Stimulated activated CD4-positive, alpha-beta T cell treated with anti-CD3 and anti-CD28 coated beads, Interleukin-4, amount 100 ng/mL, for 24 hours (primary cell): ENCODE measurements at places on chromosomes 3 and 15.

- DNase-seq: peak; percentile 8
Measured at GRCh38 chr15:38254051-38254883, 1.6 kb downstream of the SPRED1 start.

GRCh38 chr3:152737021-152737908 is 97.7 kb upstream of the P2RY1 start:
- no peak for DNase-seq

- no peak for DNase-seq
Measured at GRCh38 chr3:166425900-166426611, 588.8 kb upstream of the BCHE start.

- DNase-seq: peak; percentile 81
Measured at GRCh38 chr15:25850154-25851111, 12.7 kb downstream of the ATP10A start.

DNA sequence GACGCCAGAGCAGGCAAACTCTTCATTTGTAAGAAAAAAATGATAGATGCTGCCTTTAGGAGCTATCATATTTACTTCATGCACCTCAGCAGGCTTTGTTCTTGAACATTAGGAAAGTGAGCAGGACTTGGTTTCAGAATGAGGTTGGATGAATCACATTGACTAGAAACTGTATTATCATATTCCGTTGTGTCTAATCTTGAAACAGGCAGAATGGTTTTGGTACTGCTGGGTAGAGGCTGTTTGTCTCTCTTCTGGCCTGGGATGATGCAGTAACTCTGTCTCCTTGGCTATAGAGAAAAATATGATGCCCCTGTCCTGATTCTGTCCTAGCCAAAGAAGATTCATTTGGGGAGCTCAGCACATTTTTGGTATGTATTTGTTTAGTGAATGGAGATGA is 344.2 kb upstream of the GRM7 start:
- DNase-seq: no peak

DNA sequence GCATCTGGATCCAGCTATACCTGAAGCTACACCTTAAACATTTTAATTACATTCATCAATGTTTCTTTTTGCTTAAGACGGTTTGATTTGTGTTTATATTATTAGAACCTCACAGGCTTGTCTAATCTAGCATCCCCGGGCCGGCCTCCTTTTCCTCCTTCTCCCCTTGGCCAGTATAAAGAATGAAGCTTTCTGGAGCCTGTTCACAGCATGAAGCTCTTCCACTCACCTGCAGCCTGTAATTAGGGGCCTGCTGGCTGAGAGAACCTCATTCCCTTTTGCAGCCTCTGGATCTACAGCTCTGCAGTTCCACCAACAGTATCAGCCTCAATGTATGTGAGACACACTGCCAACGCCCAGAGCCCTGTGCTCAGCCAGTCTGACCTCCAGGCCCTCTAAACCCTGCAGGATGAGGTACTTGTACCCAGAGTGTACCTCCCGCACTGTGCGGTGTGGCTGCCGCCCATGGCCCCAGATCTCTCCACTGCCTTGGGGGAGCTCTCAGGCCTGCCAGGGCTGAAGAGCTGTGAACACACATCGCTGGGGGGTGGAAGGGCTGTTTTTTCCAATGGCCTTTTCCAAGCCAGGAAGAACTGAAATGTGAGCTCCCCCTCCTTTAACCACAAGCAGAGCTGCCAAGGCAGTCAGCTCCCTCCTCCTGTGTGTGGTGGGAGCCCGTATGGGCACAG is 114.7 kb upstream of the ALDH1A3 start:
- no peak for DNase-seq

GRCh38 chr3:183500319-183500718 is 55.2 kb downstream of the KLHL6 start:
- no peak for DNase-seq

- DNase-seq: no peak
Measured at GRCh38 chr15:57237301-57237642, 139.0 kb upstream of the CGNL1 start.

- no peak for DNase-seq
Measured at GRCh38 chr3:43239755-43240154, 46.6 kb upstream of the SNRK start.

DNA sequence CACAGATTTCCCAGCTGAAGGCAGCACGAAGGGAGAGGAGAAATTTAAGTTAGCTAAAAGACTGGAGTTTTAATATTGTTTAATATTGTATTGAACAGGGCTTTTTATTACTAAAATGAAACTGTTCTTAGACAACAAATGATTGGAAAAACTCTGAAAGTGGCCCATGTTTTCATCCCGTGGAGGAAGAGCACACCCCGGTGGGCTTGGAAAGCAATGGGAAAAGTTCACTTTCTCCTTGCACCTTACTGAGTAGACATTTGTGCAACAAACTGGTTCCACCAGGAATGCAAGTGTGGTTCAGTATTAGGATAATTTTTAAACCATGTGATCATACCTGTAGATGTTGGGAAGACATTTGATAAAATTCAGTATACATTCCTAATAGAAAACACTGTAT is 8.2 kb upstream of the ESYT3 start:
- no peak for DNase-seq

- DNase-seq: no peak
Measured at GRCh38 chr3:185702262-185703225, 116.4 kb downstream of the SENP2 start.

DNA sequence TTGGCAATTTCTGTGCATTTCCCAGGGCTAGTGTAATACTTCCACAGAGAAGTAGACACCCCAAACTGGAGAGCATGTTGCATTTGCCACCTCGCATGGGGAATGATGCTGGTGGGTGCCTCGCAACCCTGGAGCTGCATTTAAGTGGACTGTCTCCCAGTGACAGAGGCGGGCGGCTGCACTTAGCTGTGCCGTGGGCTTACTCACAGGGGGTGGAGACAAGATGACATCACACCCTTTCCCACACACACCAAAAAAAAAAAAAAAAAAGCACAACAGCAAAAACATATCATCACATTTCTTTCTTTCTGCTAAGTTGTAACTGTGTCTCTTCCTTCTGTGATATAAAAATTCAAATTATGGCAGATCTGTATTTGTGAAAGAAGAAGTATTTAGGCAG is at the start of gene ABI3BP:
Gene ABI3BP (minus strand): TSS at position 113 of the 400 bp plus-strand sequence. CDS start 37 bp downstream, at position 76.
- DNase-seq: peak; percentile 6

DNA sequence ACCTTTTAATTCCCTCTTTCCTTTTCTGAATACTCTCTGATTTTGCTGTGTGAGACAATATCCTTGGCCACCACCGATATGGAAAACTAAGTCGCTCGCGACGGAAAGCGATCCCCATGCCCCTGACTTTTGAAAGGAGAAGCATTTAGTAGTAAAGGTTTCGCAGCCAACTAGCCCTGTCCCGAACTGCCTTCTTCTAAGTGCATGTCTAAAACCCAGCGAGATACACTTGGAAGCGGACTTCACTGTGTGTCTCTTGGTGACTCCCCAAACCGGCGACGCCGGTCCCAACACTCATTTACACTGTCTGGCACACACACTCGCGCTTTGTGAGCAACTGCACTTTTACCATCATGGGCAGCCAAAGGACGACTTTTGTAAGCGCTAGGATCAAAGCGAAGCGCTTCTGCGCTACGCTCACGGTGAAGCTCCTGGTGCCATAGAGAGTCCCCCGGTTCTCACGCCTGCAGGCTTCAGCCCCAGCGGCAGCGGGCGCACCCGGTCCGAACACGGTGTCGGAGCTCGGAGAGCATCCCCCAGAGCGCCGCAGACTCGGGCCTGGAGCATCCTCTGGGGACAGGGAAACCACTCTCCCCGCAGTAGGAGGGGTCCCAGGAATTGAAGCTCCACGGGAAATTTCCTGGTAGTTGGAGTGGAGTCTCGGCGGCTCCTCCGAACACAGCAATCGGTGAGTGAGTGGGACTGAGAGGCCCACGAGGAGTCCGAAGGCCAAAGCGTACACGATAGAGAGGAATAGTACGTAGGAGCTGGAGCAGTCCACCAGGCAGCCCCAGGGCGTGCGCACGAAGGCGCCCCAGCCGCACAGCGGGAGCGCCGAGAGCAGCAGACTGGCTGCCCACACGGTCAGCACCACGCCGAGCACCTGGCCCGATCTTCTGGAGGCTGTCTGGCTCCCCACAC is 1.4 kb downstream of the GPR149 start:
- DNase-seq: no peak

DNA sequence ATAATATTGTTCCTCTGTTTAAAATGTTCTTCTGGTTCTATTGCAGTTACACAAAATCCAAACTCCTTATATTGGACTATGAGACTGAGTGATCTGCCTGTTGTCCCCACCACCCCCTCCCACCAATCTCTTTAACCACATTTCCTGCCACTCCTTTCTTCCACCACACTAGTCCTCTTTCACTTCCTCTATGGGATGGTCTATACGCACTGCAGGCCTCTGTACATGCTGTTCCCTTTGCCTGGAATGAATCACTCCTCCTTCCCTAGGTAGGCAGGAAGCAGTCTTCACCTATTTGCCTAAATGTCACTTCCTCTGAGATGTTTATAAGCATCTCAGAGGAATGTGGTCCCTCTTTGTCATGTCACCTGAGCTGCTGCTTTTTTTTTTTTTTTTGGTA is 4.0 kb downstream of the MAP2K1 start:
- peak; percentile 26 for DNase-seq

GRCh38 chr15:34038871-34039789 is at the start of gene AVEN:
Gene AVEN (minus strand): TSS chr15:34039204. CDS start chr15:34039046, 158 bp downstream.
- DNase-seq: peak; percentile 66

DNA sequence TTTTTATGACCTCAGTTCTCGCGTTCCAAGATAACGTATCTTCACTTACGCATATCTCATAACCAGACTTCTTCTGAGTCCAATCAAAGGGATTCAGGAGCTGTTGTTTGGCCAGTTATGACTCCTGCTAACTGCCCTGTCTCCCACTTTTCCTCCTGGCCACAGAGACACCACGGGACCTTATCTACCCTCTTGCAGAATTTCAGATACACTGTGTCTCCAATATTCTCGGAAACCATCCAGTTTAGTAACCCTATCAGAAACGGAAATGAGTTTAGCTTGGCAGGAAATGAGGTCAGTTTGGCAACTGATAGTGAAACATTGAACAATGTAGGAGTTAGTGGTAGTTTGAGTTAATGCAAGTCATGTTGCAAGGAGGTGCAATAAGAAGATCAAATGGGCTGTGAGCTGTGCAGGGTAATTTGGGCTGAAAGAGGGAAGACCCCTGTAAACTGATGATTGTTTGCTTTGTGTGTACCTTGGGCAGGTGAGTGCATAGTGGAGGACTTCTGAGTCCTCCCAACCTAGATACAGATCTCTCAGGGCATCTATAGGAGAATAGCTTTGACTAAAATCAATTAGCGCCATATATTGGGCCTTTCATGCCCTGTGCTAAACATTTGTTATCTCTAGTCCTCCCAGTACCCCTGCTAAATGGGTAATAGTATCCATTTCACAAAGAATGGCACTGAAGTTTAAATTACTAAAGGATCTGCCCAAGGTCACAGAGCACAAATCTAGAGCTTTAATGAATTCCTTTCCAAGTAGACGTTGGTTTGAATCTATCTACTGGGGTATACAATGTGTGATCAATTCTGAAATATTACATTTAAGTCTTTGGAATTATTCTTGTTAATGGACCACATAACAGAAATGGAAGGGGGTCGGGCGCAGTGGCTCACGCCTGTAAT is 41.3 kb upstream of the PIK3CB start:
- no peak for DNase-seq

DNA sequence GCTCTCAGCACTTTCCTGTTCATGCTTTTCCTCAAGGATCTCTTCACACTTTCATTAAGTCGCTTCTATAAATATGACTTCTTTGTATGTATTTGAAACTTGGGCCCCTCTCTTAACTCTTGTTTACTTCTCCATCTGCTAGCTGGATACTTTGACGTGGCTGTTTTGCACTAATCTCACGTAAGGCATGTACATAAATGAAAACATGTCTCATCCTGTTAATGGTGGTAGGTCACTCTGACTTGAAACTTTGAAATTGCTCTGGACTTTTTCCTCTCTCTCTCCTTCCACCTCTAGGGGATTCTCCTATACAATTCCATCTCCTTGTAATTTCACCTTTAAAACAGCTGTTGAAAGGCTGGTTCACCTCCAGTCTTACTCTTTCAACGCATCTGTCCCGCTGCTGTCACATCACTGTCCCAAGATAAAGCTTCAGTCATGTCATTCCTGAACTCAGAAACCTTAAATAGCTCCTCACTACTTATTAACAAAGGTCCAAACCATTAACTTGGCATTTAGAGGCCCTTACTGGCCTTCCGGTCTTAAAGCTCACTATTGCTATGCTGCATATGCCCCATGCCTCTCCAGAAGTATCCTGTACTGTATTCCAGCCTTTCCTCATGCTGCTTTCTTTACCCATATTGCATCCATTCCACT is 1.2 kb downstream of the BLOC1S6 start:
- no peak for DNase-seq

DNA sequence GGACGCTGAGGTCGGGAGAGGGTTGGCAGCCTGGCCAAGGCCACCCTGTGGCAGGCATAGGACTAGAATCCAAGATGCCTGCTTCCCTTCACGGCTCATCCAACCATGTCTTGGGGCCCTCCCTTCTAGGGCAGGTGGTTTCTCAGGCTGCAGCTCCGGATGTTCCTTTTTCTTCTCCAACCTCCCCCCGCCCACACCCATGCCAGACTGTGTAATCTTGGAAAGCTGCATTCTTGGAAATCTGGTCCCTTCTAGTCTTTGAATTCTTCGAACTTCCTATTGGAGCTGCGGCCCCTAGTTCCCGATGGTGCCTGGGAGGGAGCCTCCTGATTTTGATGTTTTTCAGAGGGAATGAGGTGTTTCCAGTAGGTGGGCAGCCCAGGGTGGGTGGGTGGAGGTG is 109.8 kb downstream of the FBLN2 start:
- no peak for DNase-seq

DNA sequence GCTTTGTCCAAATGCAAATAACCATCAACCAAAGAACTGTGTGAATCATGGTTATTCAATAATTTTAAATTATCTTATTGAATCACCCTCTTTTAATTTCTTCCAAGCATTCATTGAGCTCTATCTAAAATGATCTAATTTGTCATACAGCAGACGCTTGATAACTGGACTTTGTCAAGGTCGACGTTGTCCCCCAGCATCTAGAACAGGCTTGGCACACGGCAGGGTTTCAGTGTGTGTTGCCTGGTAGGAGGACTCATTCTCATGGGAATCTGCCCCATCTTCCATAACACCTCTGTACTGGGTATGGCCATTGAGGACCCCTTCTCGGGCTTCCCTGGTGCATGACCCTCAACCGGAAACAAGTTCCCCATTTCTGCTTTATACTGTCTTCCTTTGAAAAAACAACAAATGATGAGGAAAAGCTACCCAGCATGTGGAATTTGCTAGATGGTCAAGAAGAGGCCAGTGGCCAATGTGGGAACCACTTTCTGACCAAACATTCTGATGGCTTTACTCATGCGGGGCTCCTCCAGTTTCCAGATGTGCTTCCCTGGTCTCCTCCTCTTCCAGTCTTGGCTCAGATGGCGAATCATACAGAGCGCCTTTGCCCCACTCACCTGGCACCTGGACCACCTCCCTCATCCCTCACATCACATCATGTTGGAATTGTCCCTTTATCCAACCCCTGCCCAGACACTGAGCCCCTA is 41.7 kb upstream of the SEC22A start:
- DNase-seq: no peak
